ENCODE measurements at places on chromosomes 11 and 22.

DNA sequence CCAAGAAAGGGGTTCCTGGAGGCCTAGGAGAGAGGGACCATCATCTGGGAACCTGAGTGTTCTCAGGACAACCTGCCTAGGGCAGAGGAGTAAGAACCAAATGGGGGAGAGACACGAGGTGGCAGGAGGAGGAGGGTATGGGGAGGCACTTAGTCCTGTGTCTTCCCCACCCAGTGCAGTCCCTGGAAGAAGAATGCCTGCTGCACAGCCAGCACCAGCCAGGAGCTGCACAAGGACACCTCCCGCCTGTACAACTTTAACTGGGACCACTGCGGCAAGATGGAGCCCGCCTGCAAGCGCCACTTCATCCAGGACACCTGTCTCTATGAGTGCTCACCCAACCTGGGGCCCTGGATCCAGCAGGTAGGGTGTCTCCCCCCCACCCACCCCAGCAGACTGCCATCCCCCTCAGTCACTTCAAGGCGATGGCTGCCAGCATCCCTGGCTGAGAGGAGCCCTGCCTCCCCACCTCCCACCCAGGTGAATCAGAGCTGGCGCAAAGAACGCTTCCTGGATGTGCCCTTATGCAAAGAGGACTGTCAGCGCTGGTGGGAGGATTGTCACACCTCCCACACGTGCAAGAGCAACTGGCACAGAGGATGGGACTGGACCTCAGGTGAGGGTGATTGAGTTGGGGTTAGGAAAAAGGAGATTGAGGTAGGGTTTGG is 3.7 kb upstream of the INPPL1 start:
- no peak for DNase-seq

- DNase-seq: no peak
These were observed 49.1 kb downstream of the XKR3 start for GRCh38 chr22:16776080-16776479.

DNA sequence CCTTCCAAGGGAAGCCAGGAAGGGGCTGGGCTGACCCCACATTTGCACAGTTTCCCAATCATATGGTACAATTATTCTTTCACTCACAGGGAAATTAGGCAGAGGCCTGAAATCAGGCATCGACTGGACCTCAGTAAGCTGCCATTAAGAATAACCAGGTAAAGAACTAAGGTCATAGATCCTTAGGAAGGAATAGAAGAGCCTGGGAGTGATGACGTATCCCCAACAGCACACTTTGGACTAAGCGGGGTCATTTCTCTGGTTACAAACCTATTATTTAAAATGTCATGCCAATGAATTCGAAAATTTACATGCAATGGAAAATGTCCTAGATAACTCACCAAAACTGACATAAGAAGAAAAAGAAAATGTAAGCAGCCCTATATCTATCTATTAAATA is 118.2 kb downstream of the BRD1 start:
- DNase-seq: no peak

DNA sequence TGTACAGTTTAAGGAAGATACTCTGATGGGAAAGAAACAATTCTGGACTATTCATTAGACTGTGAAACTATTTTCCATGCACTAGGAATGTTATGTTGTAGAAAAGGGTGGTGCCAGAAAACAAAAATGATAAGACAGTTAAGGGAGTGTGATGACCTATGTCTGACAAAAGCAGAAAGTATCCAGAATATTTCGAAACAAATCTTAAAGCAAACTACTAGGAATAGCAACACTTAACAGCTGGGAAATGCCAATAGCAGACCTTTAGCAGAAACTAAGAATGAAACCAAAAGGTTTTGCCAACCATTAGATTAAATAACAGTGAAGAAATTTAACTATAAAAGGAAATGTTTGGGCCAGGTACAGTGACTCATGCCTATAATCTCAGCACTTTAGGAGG is 3.3 kb upstream of the ARHGAP20 start:
- DNase-seq: no peak

- no peak for DNase-seq
These were observed 112.5 kb upstream of the CLPB start for GRCh38 chr11:72546866-72547265.

- no peak for DNase-seq
These were observed 109.3 kb upstream of the BMAL1 start for GRCh38 chr11:13168271-13168670.

DNA sequence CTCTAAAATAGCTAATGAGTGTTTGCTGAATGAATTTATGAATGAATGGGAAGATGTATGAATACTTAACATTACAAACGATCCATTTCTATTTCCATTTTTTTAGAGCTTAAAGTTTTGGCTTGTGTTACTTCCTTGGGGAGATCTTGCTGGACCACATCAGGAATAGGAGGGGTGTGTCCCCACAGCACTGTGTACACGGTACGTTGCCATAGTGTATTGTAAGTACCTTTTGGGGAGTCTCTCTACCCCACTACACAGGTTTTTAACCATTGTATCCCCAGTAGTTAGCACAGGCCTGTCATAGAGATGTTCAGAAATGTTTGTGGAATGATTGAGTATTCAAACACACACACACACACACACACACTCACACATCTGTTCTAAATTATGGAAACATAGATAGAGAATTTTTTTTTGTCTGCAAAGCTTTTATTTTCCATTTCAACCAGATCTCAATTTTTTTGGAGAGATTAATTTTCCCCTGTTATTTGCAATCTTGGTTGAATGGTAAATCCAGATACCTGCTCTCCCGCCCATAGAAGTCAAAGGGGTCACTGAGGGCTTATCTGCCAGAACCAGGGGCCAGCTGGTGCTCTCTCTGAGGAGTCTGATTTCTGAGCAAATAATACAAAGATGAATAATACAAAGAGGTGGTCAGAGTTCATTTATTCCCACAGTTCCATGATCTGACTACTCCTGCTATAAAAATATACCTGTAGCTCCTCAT is 471.0 kb downstream of the INSC start:
- DNase-seq: no peak

GRCh38 chr11:113574171-113574570 is 99.0 kb upstream of the DRD2 start:
- DNase-seq: no peak

GRCh38 chr11:72493426-72494108 is 59.2 kb upstream of the CLPB start:
- no peak for DNase-seq

All from GM12891 (cell line).